ENCODE measurements at places on chromosomes 3 and 15. TPM values are rescaled to one million over a fixed set of nuclear protein-coding genes. Genes with fewer than 3 reads are reported as not detected.

DNA sequence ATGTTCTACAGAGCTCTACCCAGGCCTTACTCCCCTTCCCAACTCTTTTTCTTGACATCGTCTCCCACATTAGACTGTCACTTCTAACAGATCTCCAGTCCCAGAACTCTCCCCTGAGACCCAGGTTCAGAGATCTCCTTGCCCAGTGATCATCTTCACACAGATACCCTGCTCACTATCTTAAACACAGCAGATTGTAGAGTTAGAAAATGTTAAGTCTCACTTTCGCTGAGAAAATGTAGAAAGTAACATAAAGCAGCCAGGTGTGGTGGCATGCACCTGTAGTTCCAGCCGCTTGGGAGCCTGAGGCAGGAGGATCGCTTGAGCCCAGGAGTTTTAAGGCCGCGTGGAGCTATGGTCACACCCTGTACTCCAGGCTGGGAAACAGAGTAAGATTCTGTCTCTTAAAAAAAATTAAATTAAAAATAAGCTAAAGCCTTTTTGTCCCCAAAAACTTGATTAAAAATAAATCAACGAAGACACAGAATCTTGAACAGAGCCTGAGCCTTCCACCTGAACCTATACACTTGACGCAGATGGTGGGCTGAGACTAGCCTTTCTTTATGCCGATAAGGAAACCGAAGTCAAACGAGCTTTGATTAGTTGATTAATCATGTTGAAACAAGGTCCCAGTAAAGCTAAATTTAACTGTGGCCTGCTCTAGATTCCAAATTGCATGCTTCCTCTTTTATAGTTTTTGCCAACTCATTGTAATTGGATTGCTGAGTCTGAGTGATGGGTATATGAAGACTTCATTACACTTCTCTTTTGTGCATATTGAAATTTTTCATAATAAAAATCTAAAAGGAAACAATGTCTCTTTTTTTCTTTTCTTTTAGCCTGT is 31.3 kb upstream of the BLM start:
- no peak for DNase-seq

LMLN gene
- total RNA-seq = 1.1 TPM

DNA sequence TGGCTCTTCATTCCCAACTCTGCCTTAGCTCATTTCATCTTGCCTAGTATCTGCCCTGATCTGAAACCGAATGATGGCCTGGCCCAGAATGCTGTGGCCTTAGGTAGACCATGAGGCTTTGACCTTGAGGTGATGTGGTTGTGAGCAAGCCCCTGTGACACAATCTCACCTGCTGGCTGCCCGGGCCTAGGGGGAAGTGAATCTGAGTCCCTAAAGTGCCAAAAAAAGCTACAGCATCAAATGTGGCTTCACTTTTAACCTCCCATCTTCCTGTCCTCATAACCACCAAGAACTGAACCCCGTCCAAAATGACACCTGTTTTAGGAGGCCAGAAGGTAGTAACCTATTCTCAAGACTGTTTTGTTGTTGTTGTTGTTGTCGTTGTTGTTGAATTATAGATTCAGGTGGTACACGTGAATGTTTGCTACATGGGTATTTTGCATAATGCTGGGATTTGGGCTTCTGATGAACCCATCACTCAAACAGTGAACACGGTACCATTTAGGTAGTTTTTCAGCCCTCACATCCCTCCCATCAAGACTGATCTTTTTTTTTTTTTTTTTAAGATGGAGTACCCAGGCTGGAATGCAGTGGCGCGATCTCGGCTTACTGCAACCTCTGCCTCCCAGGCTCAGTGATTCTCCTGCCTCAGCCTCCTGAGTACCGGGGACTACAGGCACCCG is 54.6 kb downstream of the MCCC1 start:
- no peak for DNase-seq

DNA sequence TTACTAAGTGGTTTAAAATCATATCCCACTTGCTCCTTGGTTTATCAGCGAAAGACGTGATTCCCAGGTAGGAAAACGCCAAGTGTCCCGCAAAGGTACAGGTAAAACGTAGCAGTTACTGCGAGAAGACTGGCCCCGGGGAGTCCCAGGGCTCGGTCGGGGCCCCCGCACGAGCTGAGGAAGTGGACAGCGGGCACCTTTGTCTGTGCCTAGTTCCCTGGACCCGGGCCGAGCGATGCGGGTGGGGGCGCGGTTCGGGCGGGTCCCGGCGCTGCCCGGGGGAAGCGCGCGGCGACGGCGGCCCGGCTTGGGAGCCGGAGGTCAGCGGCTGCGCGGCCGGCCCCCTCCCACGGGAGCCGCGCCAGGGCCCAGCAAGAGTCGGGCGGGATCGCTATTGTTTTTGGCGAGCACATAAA is 864 bp upstream of the NEO1 start:
- no peak for DNase-seq

DNA sequence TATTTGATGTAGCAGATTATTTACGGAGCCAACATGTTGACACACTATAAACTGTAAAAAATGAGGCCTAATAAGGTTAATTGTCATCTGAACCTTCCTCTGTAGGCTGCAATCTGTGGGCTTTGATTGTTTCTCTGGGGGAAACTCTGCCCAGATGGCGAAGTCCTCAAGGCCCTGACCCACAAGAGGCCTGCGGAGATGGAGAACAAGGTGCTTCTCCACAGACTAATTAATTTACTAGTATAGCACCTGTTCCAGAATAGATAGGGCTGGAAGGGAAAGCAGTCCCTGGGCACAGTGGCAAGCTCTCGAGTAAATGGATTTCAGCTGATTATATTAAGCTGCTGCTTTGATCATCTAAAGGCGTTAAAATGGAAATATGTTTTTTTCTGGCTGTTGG is 338.8 kb upstream of the DNAJC19 start:
- no peak for DNase-seq

- DNase-seq = no peak
Measured at GRCh38 chr3:124034016-124034843, 42.3 kb upstream of the ROPN1 start.

ITGB5 gene
- 50.2 TPM for total RNA-seq

- peak; percentile 6 for DNase-seq
Measured at GRCh38 chr3:13927295-13927694, 47.4 kb upstream of the WNT7A start.

DNA sequence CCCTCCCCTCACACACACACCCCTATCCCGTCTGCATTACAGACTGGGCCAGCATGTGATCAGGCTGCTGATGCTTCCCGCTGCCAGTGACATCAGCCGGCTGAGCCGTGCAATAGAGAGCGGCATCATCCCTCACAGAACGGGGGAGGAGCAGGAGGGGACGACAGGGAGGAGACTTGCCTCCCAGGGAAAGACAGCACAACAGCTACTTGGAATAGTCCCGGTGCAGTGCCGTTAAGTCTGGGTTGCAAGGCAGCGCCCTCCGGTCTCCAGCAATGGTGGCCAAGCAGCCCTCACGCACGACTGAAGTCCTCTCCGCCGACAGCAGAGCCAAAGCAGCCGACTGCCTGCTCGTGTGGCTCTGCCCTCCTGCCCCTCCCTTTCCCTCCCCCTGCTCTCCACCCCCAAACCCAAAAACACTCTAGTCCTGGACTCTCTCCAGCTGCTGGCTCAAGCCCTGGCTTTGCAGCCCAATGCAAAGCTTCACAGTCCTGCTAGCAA is 31.5 kb upstream of the RPS17 start:
- DNase-seq = no peak

GRCh38 chr15:50137330-50137761 is 18.3 kb upstream of the ATP8B4 start:
- no peak for DNase-seq

DNA sequence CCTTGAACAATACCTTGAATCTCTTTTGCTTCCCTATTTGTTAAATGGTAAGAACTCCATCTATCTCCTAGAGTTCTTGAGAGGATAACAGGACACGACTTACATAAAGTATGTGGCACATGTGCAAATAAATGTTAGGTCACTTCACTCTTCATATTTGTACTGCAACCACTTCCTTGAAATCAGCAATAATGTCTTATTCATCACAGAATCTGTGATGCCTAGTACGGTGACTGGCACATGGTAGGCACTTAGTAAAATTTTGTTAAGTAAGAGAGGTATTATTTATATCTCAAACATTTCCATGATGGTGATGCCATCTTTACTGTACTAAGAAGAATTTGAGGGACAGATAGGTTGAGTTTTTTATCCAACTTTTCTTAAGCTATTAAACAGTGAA is 14.3 kb downstream of the CD47 start:
- DNase-seq = no peak

DPPA2 gene
- total RNA-seq = not detected

DNA sequence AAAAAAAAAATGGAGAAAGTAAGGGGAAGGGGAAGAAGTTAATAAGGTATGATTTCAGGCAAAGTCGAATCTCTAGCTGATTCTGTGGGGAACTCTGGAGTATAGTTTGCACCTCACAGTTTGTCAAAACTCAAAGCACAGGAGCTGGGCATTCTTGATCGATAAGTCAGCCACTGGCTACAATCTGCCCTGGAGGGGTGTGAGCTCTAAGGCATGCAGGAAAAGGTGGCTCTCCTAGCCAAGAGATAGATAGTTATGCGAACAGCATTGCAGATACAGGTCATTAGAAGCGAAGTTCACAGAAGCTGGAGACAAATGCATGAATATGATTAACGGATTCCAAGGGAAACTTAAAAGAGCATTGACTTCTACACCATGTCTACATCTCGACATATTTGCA is 952.6 kb downstream of the AGBL1 start:
- DNase-seq = no peak

- DNase-seq = no peak
Measured at GRCh38 chr15:29121369-29121656, 148.3 kb downstream of the NSMCE3 start.

DNA sequence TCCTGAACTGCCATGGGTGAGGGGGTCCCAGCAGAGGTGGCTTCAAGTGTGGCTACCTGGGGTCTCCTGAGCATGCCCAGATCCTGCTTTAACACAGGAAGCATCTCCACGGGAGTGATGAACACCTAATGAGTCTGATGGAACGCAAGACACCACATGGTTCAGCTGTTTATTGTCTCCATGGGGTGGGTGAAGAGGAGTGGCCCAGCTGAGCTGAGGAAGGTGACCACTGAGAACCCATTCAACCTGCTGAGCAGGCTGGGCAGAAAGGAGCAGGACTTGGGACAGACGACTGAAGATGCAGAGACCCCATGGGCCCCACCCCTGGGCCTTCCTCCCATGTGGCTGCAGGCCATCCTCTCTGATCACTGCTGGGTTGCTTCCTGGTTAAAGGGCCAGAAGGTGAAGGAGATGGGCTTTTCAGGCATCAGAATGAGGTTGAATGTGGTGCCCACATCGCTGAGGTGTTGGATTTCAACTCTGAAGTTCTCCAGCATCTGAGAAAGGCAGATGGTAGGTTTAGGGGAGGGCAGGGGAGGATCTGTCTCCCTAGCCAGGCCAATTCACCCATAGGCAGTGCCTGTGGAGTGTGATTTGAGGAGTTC is 29.7 kb downstream of the CYP11A1 start:
- no peak for DNase-seq

- DNase-seq = peak; percentile 57
Measured at GRCh38 chr15:48861813-48862431, 16.0 kb upstream of the EID1 start.

GRCh38 chr3:159929171-159930141 is 59.2 kb upstream of the IL12A start:
- peak; percentile 80 for DNase-seq

- DNase-seq = no peak
Measured at GRCh38 chr3:95044101-95044500, 981.2 kb downstream of the NSUN3 start.

GRCh38 chr15:75002398-75002797 is 7.0 kb downstream of the SCAMP5 start:
- no peak for DNase-seq

- no peak for DNase-seq
Measured at GRCh38 chr15:94033683-94034020, 197.7 kb upstream of the MCTP2 start.

DNA sequence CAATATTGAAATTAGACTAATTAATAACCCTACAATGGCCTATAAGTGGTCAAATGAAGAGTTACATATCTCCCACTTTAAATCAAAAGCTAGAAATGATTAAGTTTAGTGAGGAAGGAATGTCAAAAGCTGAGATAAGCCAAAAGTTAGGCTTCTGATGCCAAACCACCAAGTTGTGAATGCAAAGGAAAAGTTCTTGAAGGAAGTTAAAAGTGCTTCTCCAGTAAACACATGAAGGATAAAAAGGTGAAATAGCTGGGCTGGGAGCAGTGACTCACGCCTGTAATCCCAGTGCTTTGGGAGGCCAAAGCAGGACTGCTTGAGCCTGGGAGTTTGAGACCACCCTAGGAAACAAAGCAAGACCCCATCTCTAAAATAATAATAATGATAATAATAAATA is 46.9 kb upstream of the DCUN1D1 start:
- no peak for DNase-seq

CKMT1A gene
- 0.13 TPM for total RNA-seq

GRCh38 chr15:75042730-75043508 is 19.5 kb downstream of the PPCDC start:
- peak; percentile 93 for DNase-seq

DNA sequence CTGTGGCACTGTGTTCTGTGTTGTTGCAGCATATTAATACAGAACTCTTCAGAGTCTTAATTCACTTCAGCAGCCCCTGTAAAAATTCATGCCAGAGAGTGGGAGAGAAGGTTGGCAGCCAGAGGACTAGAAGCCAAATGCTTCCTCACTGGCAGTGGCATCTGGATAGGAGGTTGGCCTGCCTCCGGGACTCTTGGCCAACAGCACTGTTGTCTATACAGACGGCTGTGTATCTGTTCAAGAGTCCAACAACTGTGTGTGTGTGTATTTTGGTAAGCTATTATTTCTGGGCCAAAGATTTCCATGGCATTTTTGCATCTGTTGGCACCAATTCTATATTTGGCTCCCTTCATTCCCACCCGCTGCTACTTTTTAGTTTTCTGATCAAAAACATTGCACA is 156.0 kb upstream of the SOX2 start:
- no peak for DNase-seq

MITF gene
- 0.38 TPM for total RNA-seq

GRCh38 chr3:158801201-158801600 is 653 bp upstream of the MFSD1 start:
- no peak for DNase-seq

NOX5 gene
- total RNA-seq = not detected

DNA sequence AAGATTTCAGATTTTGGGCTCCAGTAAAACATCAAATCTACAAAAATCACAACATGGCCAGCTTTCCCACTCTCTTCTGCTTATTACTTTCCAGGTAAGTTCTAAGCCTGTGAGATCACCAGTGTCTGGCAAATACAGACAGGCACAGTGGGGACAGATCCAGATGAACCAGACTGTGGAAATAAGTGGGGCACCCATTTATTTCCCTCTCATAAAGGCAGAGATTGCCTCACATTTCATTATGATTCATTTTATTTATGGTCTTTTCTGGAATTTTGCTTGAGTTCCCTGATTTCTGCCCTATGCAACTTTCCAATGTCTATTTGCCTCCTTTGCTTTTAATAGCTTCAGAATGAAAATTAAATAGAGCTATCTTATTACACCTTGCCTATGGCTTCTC is 66.8 kb downstream of the GREM1 start:
- DNase-seq = no peak

RPP25 gene
- 0.11 TPM for total RNA-seq

C2CD4A gene
- total RNA-seq = 0.20 TPM

CCR9 gene
- total RNA-seq = not detected

WWTR1 gene
- total RNA-seq = 19.7 TPM

- DNase-seq = no peak
Measured at GRCh38 chr15:78676424-78677110, 35.6 kb upstream of the CHRNB4 start.

GRCh38 chr15:33278816-33279612 is 31.8 kb upstream of the RYR3 start:
- DNase-seq = no peak

- DNase-seq = no peak
Measured at GRCh38 chr15:98657721-98658120, 9.4 kb downstream of the IGF1R start.

Measured in HepG2 (cell line).